ENCODE measurements at places on chromosomes 5 and 9.

DNA sequence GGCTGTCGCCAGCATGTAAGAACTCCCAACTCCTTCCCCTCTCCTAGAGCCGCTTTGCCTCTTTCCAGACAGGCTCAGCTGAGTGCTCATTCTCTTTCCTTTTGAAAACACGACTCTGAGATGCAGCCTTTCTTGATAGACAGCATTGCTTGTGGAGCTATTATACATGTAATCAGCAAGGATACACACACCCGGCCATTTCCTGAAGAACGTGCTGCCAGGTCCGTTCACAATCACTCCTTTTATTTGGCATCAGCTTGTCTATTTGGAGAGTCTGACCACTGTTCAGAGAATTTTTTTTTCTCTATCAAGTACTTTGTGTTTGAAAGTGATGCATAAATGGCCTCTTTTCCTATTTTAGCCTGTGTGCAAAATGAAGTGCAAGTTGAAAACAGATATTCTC is 328.7 kb downstream of the MARCHF11 start:
- no peak for DNase-seq

- DNase-seq = no peak
Observed at GRCh38 chr9:113785334-113785733, 90.8 kb upstream of the ZNF618 start.

DNA sequence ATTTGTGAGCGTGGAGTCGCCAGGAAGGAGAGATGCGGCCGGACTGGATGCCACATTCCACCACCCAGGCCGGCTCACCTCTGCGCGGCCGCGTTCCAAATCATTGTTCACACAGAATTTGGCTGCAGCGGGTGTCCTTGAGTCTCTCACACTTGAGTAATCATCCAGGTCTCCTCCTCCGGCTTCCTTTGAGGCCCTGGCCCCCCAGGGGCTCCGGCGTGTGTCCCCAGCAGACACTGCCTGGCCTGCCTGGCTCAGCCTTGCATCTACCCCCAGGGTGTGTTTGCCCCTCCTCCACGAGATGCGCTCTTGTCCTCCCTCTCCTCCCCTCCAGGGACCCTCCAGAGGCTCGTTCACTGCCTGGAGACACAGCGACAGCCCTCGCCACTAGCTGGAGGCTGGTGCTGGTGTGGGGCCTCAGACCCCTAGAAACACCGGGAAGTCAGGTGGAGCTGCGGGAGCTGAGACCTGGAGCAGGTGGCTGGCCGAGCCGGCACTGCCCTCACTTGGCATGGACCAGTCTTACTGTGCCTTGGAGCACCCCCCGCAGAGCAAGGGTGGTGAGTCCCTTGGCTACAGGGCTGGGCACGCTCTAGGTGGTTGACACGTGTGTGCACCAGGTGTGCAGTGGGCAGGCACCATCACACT is 7.0 kb upstream of the SLC9A3 start:
- DNase-seq = no peak

DNA sequence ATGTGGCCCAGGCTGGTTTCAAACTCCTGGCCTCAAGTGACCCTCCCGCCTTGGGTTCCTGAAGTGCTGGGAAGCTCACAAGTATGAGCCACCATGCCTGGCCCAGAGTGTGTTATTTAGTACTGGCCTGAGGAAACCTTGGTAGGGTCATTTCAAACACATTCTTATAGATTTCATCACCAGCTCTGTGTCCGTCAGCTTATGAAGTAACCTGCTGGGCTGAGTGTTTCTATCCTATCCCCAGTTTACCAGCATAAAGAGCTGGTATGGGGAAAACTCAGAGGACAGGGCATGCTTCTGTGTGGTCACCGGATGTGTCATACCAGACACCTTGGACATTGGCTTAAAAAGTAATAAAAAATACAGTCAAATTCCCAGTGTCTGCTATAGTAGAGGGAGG is 45.3 kb downstream of the PTPN3 start:
- no peak for DNase-seq

DNA sequence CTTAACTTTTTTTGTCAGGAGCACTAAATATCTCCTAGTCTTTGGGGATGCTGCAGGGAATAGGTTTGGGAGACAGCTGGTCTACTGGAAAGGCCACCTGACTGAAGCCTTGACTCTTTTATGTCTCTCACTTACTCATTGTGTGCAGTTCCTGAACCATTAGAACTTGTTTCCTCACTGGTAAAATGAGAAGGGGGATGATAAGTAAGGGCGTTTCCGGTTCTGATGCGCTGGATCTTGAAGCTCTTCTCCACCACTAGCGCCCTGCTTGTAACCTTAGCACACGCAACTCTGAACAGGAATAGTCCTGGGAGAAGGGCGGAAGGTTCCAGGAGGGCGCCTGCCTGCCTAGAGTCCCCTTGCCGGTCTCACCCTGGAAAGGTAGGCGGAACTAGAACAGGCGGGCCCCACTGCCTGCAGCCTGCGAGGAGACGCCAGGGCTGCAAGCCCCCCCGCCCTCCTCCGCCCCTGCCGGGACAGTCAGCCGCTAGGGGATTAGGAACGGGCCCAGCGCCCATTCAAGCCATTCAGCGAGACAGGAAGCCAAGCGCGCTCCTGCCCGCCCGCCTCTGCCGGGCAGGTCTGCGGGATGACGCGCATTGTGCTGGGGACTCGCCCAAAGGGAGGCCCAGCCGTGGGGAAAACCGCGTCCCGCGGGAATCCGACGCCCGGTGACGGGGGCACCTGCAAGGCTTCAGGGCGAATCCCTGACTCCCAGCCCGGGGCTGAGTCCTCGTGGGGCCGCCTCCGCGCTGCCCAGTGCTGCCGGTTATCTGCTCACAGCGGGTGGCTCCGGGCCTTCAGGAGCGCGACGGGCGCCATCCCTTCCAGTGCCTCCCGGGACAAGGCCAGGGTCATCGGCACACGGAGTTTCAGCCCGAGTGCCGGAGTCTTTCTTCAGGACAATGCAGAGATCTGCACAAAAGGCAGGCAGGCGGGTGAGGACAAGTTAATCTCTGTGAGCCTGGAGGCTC is 44.0 kb upstream of the XPA start:
- DNase-seq = peak; percentile 51

GRCh38 chr9:136928591-136928990 is 15.9 kb downstream of the FBXW5 start:
- DNase-seq = no peak

DNA sequence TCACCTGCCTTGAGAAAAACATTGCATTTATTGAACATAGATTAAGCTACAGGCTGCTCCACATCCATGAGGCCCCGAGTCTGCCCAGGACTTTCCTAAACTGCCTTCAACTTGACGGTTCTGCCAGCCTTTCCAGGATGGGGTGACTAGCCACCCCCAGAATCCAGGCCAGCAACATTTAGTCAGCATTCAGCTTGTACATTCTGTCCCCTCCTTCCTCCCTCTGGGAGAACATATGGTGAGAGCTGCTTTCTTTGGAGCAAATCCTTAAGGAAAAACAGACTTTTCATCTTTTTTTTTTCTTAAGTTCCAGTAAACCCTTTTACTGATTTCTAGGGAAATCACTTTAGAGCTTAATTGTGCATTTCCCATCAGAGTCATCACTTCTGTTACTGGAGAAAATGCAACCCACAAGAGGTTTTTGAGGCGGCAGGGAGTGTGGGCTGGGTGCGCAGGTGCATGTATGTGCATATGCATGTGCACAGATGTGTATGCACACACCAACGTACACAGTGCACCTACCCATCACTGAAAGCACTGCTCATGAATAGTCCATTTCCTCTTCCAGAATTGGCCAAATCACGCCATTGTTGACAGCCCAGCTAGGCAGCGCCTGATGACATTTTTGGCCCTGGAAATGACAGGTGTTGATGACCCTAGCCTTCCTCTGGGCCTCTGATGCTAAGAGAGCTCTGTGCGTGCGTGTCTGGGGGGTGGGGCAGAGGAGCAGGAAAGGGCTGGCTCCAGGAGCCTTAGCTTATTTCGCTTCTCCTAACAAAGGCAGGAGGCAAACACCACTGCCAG is 145.6 kb downstream of the HSD17B3 start:
- no peak for DNase-seq

DNA sequence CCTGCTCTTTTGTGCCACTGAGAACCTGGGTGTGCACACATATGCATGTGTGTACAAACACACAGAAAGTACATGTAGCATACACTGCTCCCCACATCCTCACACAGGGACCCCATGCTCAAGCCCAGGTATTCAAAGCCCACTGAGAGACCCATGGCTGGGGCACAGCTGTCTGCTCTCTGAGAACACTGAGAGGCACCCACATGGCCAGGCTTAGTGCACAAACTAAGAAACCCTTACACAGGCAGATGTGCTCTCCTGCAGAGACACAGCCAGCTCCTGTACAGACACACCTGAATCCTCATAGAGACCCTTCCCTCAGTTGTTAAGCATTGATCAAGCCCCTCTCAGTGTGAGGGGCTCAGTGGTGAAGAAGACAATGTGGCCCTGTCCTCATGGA is 92.5 kb downstream of the CACNA1B start:
- DNase-seq = no peak

GRCh38 chr9:112224401-112225289 is 49.5 kb upstream of the SUSD1 start:
- no peak for DNase-seq

- no peak for DNase-seq
Observed at GRCh38 chr9:89812556-89813181, 207.9 kb downstream of the GADD45G start.

GRCh38 chr5:56412601-56413379 is 179.7 kb upstream of the ANKRD55 start:
- no peak for DNase-seq

DNA sequence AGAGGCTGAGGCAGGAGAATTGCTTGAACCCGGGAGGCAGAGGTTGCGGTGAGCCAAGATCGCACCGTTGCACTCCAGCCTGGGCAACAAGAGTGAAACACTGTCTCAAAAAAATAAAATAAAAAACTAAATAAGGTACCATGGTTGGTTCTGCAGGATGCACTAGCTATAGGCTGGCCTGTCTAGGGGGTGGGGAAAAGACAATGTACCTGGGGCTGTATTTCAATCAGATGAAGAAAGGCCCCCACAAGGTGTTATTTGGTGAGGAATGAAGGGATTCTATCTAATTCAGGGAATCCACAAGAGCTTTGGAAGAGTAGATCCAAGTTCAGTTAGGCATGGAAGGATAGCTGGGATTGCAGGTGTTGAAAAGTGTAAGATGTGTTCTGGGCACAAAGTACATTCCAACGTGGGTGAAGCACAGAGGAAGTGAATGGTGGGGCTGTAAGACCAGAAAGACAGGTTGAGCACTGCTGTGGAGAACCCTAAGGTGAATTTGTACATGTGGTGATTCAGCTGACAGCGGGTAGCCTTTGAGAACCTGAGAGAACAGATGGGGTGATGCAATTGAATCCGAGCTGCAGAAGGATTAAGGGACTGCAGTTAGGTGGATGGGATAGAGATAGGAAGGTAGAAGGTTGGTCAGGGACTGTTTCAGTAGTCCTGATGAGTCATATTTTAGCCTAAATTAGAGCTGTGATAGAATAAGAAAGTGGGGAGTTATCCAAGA is 71.8 kb downstream of the CAST start:
- DNase-seq = peak; percentile 42

GRCh38 chr5:76469656-76470290 is 66.7 kb downstream of the IQGAP2 start:
- no peak for DNase-seq

GRCh38 chr5:68843624-68844364 is 250.0 kb upstream of the SLC30A5 start:
- DNase-seq = no peak

DNA sequence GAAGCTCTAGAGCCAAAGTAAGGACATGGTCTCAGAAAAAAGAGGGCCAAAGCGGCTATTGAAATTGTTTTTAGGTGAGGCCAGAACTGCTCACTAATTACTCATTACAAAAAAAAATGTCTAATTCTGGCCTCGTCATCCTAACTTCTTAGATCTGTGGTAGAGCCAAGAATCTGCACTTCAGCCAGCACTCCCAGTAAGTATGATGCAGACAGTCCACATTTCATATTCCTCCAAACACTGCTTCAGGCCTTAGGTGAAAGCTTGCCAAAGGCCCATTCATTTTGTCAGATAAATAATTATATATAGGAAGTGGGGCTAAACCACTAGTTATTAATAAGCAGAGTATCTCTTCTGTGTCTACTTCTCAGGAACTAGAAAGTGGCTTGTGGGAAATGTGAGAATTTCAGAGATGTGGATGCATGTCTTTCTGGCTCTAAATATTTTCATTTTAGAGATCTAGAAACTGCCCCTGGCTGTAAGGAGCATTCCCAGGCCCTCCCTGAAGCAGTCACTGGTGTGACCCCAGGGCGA is 554.0 kb downstream of the TLE4 start:
- no peak for DNase-seq

DNA sequence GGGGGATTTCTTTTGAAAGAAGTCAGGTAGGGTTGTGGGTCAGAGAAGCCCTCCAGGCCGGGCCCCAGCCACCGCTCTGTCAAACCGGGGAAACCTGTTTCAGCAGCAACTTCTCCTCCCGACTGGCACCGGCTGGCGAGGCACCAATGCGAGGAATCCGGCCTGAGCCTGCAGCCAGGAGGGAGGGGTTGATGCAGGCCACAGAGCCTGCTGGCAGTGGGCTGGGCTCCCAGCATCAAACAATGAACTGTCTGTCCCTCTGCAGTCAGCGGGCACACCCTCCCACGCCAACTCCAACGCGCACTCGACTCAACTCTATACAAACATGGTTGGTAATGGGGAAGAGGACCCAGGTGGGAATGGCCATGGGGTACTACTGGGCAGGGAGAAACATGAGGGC is 12.1 kb downstream of the PCDH1 start:
- DNase-seq = no peak

- DNase-seq = no peak
Observed at GRCh38 chr9:21728781-21729180, 73.7 kb upstream of the MTAP start.

DNA sequence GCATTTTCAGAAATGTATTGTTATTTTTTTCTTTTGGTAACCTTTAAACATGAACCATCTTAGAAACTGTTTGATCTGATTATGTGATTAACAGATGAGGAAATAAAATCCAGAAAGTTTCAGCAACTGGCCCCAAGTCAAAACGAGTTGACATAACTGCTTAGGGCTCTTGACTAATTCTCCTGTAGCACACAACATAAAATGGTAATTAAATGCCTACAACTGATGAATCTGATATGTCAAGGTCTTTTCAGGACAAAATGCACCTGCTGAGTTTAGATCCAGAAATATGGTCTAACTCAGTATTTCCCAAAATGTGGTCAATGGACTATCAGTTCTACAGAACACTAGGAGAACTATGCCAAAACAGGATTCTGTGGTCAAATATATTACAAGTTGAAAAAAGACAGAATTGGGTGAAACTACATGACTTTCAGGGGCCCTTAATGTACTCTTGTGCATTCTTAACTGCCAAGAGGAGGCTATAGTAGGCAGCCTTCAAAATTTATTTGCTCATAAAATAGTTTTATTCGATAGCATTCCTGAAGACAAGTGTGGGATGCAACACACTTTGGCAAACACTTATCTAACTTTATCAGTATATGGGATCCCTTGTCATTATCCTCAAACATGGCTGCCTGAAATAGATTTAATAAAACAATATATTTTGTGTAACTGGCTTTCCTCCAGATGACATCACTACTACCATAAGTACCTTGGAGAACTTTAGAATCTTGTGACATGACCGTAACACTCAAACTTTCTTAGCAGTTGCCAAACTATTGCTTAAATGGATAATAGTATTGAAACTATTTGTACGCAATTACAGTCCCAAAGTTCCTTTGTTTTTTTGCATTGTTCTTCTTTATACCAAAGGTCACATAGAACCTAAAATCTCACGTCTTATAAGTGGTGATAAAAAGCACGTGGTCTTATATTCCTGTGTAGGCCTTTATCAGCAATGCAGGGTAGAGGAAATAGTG is 59.4 kb downstream of the FBN2 start:
- no peak for DNase-seq
